RWPE2 (cell line): ENCODE measurements at places on chromosomes 3 and 15.

DNA sequence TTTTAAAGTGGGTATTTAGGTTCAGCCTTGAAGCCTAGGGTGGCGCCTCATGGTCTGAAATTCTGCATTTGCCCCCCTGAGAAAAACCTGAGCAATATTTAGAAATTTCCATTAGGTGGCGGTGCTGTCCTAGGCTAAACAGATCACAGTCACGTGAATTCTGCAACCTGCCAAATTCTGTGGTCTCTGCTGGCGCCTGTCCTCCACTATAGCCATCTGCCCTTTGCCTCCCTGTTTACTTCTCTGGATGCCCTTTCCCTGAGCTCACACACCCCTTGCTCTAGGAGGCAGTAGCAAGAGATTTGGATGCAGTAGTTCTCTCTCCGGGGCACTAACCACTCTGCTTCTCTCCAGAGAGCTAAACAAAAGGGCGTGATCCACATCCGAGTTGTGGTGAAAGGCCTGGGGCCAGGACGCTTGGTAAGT is 9.1 kb downstream of the MRPS11 start:
- no peak for DNase-seq

GRCh38 chr3:80116281-80116680 is 348.5 kb upstream of the ROBO1 start:
- no peak for DNase-seq

DNA sequence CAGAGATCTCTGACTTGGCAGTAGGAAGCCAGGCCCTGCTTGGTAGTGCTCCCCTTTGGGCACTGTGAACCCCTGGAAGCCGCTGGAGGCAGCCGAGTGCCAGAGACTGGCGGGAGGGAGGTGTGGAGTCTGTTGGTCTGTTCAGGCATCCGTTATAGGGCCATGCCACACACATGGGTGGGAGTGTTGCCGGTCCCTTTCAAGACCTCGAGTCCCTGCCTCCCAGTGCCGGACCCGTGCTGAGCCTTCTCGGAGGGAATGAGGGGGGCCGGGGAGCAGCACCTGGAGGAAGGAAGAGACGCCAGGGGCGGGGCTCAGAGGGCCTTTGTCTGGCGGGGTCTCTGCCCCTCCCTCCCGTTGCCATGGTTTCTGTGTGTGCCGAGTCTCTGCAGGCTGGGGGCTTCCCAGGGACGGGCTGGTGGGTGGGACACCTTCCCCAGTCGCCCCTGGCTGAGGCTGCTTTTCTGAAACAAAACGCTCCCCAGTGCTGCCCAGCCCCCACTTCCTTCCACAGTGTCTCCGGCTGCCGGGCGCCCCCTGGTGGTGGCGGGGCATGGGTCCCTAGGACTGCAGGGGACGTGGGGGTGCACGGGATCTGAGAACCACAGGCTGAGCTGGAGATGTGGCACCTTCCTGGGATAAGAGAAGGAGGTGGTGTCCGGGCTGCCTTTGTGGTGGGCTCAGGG is 10.0 kb downstream of the GNAI2 start:
- peak; percentile 93 for DNase-seq

DNA sequence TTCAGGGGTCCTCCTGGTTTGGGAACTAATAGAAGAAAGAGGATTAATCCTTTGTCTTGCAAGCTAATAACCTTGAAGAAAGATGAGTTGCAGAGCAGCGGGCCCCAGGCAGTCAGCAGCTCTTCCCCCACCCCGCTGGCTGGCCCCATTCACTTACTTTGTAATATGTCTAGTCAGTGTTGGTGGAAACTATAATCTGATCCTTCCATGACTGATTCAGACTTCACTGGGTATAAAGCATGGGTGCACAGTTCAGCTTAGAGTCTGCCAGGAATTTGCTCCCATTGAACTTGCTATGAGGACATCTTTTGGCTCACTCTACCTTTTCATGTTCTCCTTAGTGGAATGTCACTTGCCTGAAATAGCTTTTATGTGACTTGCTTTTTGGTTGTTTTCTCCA is 117.7 kb downstream of the CCNL1 start:
- DNase-seq: no peak

GRCh38 chr3:196662711-196663571 is 23.4 kb downstream of the NRROS start:
- no peak for DNase-seq

DNA sequence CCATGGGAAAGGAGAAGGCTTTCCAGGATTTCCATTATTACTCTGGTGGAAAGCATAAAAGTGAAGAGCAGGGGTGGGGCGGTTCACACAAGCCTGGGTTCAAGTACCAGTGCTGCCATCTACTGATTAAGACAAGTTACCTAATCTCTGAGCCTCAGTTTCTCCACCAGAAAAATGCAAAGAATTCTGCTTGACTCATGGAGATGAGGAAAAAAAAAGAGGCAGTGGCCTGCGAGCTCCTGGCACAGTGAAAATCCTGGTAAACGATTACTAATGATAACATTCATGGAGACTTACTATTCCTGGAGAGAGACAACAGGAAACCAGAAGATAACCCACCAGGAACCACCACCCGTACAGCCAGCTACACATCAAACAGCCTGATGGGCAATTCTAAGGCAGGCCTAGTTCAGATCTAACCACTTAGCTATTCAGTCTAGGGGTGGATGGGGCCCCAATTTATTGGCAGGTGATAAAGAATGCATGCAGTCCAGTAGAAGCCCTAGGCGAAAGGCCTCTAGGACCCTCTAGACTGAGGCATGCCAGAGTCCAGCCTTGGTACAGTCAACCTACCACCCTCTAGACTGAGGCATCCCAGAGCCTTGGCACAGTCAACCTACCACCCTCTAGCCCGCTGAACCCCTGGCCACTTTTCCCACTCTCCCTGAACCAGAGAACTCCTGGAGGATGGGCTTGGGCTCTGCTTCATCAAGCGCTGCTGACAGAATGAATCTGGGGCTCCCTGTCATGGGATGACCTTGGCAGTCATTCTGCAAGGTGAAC is 2.5 kb downstream of the AMOTL2 start:
- DNase-seq: no peak

GRCh38 chr3:46154311-46154710 is 53.8 kb downstream of the CCR1 start:
- DNase-seq: no peak

- no peak for DNase-seq
Observed at GRCh38 chr3:194497799-194498575, 11.2 kb upstream of the ATP13A3 start.

GRCh38 chr3:48411606-48412374 is 18.1 kb downstream of the PLXNB1 start:
- peak; percentile 45 for DNase-seq

GRCh38 chr3:122451371-122451770 is 35.5 kb upstream of the WDR5B start:
- no peak for DNase-seq

DNA sequence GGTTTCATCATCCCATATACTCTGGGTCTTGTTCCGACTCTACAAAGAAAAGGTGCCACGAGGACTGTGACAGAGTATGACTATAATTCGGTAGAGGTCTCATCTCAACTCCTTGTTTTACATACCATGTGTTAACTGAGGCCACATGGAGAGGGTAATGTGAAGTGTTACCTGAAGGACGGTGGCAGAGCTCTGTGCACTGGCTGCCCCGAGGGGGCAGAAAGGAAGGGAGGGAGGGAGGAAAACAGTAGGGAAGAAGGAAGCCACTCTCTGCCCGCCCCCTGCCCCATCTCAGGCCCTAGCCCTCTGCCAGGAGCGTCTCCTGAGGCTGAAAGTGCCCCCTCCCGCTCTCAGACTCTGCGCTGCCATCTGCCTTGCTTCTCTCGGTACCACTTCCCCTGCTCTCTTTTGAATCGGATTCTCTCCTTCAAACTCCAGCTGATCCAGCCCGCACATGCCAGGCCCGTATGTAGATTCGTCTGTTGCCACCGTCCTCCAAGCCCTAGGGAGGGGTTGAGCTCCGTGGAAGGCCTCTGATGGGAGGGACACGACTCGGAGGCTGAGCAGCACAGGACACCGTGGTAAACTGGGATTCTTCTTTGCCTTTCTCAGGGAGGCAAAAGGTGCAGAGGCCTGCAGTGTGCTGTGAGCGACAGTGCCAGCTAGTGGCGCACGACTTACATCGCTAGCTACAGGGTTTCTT is 70.5 kb upstream of the ATP10A start:
- DNase-seq: no peak

GRCh38 chr15:94253742-94254141 is 22.4 kb downstream of the MCTP2 start:
- no peak for DNase-seq

GRCh38 chr3:138902171-138902570 is 44.8 kb downstream of the FOXL2 start:
- no peak for DNase-seq

DNA sequence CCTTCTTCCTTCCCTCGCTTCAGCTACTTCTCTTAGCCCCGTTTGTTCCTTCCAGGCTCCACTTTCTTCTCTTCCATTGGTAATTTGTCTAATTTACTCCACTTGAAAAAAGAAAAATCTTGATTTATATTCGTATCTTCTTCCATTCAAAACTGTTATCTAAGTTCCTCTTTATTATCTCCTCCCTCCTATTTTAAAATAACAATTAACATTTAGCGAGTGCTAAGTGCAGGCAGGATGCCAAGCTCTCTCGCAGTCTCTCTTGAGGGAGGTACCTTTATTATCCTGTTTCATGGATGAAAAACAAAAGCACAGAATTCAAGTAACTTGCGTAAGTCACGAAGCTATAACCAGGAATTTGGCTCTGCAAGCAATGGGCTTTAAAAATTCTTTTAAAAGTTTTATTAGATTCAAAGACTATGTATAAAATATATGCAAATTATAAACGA is 418.9 kb upstream of the NAALADL2 start:
- DNase-seq: no peak

DNA sequence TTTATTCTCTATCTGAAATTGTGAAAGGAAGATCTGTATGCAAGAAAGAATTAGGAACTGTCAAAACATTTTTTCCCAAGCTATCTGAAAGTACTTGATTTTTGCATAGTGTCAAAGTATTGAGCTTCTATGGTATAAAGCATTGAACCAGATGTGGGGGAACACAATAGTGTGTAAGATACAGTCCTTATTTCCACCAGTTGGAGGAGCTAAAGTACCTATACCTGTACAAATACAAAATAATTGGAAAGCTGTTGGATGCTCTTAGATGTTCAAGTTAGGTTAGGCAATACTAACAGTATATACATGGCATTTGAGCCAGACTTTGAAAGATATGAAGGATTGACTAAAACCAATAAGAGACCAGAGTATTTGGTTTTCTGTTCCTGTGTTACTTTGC is 148.4 kb downstream of the B3GALNT1 start:
- no peak for DNase-seq

GRCh38 chr3:185988816-185989175 is 51.0 kb upstream of the TRA2B start:
- DNase-seq: no peak

GRCh38 chr15:101206176-101206591 is 45.7 kb downstream of the CHSY1 start:
- DNase-seq: no peak

DNA sequence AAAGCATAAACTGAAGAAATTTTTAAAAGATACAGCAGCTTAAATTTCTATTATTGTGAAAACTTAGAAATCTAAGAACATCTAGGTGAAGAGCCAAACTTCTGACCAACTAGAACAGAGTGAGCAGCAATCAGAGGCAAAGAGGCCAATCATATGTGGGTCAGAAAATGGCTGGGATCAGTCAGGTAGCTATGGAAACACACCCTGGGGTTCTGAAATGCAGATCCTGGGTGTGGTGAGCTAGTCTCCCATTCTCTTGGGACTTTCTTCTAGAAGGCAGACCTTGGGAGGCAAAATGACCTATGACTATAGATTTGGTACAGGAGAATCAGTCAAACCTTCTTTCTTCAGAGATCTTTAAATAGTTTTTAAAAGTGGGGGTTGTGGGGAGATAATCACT is 385.8 kb downstream of the TBC1D5 start:
- DNase-seq: no peak

DNA sequence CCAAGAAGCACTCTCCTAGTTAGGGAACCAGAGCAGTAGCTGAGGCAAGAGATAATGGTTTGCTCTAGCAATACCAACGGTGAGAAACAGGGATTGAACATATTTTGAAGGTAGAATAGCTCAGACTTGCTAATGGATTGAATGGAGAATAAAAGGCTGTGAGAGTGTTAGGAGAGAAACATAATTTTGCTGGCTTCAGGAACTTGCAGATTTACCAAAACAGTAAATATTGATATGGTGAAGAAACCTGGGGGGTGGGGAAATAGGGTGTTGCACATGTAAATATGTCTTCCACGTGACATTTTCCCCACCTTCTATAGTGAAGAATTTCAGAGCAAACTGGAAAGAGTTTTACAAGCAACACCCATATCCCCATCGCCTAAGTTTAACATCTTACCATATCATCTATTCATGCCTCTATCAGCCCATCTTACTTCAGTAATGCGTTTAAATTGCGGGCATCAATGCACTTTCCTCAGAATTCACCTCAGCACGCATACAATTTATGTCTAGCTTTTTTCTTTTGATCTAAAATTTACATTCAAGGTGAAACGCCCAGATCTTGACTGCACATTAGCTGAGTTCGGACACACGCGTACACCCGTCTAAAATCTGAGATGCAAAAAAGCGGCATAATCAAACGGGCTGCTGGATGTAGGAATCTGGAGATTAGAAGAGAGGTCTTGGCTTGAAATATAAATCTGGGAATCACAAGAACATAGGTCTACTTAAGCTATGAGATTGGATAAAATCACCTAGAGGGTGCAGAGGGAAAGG is 891 bp upstream of the NR1D2 start:
- no peak for DNase-seq

- no peak for DNase-seq
Observed at GRCh38 chr3:127289706-127290575, 2.1 kb upstream of the PRR20G start.

- no peak for DNase-seq
Observed at GRCh38 chr3:138434875-138435772, 708 bp downstream of the ESYT3 start.

- peak; percentile 33 for DNase-seq
Observed at GRCh38 chr3:48430708-48431101, 819 bp upstream of the PLXNB1 start.

DNA sequence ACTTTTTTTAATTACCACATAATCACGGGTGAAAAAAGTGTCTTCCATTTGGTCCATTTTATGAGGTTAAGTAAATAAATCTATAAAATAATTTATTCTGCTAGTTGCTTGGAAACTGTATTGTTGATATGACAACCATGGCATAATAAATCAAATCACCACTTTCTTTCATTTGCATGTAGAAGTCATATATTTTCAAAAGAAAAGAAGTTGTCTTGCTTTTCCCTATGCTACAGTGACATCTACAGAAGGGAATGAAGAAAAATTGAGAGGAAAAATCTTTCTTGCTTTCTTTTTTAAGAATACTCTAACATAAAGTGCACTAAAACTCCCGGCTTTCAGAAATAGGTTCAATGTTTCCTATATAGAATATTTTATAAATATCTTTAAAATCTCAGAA is 228.5 kb downstream of the ZBBX start:
- DNase-seq: no peak

GRCh38 chr15:77417602-77418001 is 2.3 kb downstream of the PEAK1 start:
- DNase-seq: no peak

DNA sequence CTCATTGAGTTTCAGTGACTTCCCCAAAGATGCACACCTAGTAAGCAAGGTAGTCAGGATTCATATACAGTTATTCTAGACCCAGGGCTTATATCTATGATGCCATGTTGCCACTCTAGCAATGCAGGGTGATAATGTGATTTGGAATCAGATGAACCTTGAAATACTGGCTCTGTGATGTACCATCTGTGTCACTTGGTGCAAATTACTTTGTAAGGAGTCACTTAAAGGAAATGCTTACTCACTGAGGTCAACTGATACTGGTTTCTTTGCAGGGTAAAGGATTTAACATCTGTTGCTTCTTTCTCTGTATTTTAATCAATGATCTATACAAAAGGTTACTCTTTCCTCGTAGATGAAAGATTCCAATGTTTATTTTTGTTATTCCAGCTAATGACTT is 10.8 kb downstream of the ASB14 start:
- DNase-seq: no peak

GRCh38 chr15:20355256-20355868 is 186.2 kb downstream of the GOLGA6L6 start:
- DNase-seq: peak; percentile 67
